Right forelimb (tissue), 1 donor: ENCODE measurements at places on chromosomes 1 and 21.

- DNase-seq, result peak; percentile 37
These were observed 19.8 kb upstream of the ARTN start for GRCh38 chr1:43913666-43914360.

DNA sequence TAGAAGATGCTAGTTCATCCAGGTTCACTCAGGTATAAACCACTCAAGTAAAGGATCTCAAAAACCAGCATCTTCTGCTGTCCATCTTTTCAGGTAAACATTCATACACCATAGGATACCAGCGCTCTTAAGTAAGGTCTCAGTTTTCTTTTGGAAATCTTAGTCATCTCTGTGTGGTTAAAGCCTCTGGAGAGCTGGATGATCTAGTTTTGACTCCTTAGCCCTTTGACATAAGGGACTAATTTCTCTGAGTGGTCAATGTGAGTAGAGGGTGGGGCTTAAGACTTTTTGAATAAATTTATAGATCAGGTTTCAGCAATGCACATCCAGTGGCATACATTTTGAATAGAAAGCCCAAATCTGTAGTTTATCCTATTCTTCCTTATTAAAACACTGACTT, 92.3 kb downstream of the CTH start:
- no peak for DNase-seq

- DNase-seq, result no peak
These were observed 22.3 kb upstream of the CHODL start for GRCh38 chr21:18222346-18222745.

DNA sequence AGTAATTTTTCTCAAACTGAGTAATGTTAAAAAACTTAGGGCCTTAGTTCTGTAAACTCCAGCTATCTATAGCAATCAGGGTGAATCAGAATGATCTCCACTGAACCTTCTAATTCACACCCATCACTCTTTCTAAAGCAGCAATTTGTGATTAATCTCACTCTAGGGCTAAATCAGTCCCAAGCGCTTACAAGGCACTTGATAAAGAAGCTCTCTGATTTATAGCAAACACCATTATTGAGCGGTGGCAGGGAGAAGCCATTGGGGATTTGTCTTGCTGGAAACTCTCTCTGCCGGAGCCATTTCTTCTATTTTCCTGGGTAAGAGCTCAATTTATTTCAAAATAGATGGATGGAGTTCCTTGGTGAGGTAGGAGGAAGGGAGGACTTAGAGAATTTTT, 77.0 kb downstream of the OMA1 start:
- DNase-seq, result no peak

- no peak for DNase-seq
These were observed 163.8 kb downstream of the FAF1 start for GRCh38 chr1:50796272-50796671.

- DNase-seq, result no peak
These were observed 185.6 kb upstream of the RUNX1 start for GRCh38 chr21:35234725-35235124.

DNA sequence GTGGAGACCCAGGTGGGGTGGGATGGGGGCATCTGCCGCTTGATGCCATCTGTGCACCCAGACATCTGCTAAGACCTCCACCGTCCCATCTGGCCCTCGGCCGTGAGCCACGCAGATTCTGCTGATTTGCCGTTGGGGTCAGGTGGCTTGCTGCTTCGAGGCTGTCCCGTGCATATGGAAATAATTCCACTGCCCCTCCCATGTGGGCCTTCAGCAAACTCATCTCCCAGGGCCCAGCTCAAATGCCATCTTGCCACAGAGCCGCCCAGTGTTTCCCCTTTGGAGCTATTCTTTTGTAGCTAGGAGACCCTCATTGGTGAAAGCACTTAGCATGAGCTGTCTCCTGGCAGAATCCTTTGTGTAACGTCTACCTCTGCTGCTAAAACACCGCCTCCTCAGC, 99.8 kb downstream of the KAZN start:
- no peak for DNase-seq

- peak; percentile 55 for DNase-seq
These were observed at the start of gene NPR1 for GRCh38 chr1:153678519-153679336. NPR1 (plus strand) TSS chr1:153678688; CDS start chr1:153679109, 421 bp downstream.

GRCh38 chr1:72051538-72051937, 230.8 kb downstream of the NEGR1 start:
- DNase-seq, result no peak
